ENCODE measurements at places on chromosomes 3 and 15.

DNA sequence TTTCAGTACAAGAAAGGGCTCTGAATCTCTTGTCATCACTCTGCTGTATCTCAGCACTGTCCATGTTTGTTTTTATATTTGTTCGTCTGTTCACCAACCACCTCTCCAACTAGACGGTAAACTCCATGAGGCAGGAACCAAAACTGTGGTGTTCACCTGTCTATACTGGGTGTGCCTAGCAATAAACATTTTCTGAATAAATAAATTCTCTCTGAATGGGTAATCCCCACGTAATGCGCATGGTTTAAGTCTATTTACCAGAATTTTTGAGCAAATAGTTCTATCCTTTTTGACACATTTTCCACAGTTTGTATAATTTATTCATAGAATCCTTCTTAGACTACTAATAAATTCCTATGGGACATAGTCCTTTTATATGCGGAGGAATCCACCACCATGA, 400.6 kb upstream of the CFAP20DC start:
- no peak for DNase-seq

DNA sequence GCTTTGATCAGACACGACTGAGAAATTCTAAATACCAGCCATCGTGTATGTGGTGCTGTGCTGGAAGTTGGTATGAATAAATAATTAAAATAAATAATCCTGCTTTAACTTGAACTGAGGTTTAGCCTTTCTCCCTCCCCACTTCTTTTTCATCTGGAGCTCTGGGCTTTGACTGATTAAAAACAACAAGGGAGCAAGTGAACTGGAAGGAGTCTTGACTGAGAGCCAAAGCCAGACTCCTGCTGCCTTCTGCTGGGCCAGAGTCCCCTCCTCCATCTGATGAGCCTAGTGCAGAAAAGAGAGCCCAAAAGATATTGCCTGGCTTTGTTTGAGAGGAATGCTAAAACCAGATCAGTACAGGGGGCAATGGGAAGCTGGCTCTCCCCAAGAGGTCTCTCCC, 96.0 kb downstream of the CCNL1 start:
- DNase-seq: no peak

- no peak for DNase-seq
These were observed 147.6 kb downstream of the LRRK1 start for GRCh38 chr15:101066501-101067408.

- no peak for DNase-seq
These were observed 1.2 kb upstream of the USF3 start for GRCh38 chr3:113697500-113698090.

DNA sequence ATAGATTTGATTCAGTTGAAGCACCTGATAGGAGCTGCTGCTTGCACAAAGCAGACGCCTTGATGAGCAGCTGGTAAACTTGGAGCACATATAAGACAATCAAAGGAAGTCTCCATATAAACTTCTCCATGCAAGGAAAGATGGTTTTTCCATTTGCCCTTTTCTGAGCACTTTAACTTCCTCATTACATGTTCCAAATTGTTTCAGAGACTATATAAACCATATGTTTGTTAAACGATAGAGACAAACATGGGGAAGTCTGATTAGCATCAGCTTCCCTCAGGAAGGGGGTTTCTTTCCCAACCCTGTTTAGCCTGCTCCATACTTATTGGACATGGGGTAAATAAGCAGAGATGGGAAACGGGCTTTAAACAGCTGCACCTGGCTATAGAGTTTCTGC, 88.0 kb downstream of the DHX36 start:
- DNase-seq: no peak

DNA sequence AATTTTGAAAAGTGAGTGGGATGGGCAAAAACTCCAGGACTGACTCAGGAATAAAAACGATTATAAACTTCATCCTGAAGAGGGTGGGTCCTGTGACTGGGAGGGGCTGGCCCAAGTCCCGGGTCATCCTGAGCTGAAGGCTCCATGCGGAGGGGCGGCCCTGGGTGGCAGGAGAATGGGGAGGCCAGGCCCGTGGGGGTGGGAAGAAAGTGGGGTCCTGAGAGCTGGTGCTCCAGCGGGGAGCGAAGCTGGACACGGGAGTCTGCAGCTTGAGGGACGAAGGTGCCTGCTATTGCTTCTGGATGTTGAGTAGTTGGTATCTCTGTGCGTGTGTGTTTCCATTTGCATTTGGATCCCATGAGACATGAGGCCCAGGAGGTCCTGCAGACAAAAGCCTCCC, 4.7 kb upstream of the OCA2 start:
- DNase-seq: no peak

DNA sequence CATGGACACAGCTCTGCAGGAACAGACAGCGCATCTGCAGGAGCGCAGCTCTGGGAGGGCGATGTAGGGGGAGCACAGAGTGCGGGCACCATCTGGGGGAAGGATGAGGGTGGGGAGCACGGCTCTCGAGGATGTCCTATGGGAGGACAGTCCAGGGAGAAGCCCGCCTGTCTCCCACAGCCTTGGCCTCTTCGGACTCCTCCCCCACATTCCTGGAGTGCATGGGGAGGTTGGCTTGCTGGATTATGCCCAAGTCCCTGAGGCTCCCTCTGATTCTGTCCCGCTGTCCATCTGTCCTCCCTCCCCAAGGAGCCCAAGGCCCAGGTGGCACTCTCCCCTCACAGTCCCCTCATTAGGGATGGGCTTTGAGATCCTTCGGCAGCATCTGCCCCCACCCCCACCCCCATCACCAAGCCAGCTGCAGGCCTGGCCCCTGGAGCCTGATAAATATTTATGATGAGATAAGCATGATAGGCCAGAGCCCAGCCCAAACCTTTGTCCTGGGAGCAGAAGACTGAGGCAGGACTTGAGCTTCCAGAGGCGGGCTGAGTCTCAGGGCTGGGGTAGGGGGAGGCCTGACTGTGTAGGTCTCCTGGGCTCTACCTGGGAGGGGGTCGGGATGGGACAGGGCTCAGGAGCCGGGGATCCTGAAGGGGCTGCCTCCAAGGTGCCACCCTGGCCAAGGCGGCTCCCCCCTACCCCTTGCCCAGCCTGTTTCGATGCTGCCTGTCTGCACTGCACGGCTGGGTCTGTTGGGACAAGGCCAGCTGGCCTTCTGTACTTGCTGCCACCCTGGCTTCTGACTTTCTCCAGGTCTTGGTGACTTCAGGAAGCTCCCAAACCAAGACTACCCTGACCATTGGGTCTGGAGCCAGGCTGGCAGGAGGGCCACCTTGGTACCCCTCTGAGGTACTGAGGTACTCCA, 28.6 kb upstream of the SEMA3F start:
- no peak for DNase-seq

GRCh38 chr3:140917772-140918171, 23.9 kb upstream of the SLC25A36 start:
- no peak for DNase-seq

DNA sequence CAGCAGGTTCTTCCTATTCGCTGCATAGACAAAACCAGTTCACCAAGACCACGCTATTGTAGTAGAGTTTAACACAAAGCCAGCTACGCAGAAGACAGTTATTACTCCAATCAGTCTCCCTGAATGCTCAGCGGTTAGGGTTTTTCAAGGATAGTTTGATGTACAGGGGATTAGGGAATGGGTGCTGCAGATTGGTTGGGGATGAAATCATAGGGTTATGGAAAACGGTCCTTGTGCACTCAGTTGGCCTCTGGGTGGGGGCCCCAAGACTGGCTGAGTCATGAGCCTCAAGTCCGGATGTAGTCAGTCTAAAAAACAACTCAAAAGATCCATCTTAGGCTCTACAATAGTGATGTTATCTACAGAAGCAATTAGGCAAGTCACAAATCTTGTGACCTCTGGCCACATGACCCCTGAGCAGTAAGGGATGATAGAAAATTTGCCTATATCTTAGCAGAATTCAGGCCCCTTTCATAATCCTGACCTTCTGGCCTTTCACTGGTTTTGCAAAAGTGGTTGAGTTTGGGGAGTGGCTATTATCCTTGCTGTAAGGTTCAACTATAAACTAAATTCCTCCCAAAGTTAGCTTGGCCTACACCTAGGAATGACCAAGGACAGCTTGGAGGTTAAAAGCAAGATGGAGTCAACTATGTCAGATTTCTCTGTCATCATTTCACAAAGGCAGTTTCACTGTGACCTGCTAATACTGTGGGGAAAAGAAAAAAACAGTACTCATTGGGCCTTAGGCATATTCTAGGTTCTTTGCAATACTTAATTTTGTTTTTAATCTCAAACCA, 57.7 kb downstream of the LIPC start:
- DNase-seq: no peak

- no peak for DNase-seq
These were observed 108.4 kb upstream of the DPH6 start for GRCh38 chr15:35654332-35654731.

GRCh38 chr3:11481556-11481955, 162.2 kb downstream of the VGLL4 start:
- no peak for DNase-seq

DNA sequence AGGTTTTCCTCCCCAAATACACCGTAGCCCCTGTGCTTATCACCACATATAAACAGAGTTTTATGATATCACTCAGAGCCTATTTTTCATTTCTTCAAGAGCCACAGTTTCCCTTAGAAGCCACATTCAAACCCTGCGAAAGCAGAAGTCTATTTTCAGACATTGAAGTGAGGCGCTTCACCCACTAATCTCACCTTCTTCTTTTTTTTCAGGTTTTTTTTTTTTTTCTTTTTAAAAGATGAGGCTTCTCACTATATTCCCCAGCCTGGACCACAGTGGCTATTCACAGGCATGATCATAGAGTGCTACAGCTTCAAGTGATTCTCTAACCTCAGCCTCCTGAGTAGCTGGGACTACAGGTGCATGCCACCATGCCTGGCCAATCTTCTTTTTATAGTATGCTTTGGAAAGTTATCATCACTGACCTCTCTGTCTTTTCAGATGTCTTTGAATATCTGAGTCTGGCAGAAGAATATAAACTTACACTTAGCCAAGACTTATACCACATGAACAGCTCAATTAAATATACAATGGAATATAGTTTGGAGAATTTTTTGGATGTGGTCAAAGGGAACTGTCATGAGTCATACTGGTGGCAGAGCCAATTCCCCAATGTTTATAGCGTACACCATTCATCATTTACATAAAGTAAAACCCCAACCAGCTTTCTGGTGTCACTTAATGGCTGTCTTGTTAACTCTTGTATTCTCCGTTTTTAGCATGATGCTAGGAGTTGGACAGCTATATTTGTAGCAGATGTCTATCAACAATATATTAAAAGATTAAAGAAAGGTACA, 59.7 kb upstream of the CCDC50 start:
- no peak for DNase-seq

DNA sequence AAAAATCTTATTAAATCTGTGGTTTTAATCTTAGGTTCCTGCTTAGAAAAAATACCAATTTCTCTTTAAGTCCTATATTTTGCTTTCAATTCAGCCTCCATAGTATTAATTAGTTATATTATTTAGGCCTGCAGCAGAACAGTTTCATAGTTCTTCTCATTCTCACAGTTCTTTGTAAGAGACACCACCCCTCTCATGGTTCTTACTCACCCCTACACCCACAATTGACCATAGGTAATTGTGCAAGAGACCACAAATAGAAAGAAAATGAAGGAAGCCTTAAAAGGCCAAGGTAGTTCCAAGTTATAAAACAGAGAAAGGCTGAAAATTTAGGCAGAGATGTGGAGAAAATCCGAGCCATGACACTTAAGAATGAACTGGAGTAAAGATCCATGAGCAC, 415.3 kb downstream of the TIGIT start:
- peak; percentile 6 for DNase-seq

- DNase-seq: no peak
These were observed 477.6 kb downstream of the RAP2B start for GRCh38 chr3:153639631-153640030.

- DNase-seq: no peak
These were observed 275.6 kb downstream of the RAP2B start for GRCh38 chr3:153437666-153438065.

DNA sequence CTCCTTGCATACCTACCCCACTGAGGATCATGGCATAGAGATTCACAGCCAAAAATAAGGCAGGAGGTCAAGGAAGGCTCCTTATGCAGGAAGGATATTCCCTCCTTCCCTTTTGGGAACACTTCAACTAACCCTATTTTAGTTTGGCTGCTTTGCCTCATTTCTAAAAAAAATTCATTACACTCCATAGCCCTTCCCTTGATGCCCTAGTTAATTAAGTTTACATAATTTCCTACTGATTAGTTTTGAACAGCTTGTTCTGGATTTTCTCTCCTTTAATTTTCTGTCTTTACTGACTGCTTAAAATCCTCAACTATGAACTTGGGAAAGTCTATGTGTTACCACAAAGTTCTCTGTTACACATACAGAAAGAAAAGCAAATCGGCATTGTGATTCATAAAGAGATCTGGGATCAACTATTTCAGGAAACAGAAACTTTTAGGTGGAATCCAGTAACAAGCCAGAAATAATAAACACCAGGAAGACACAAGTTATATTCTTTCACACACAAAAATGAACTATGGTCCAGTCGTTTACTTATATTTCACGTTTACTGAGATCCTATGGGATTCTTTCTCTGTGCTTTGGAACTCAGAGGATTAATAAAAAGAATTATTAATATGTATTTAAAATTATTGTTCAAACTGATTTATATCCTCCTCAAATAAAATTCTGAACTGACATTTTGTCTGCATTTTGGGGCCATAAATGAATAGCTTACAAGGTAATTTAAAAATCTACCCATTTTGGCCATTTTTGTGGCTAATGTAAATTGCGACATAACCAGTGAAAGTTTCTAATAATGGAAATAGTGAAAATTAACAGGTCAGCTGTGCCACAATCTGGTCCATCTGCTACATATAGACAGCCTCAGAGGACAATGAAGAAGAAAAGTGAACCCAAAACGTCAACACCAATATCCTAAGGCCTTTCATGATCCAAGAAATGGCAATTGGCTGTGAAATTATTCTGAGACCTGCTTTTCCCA, 113.8 kb downstream of the FRMD5 start:
- no peak for DNase-seq

GRCh38 chr3:177195242-177195991, 1.9 kb downstream of the TBL1XR1 start:
- DNase-seq: no peak

GRCh38 chr3:5384557-5385236, 197.2 kb downstream of the EDEM1 start:
- DNase-seq: no peak

DNA sequence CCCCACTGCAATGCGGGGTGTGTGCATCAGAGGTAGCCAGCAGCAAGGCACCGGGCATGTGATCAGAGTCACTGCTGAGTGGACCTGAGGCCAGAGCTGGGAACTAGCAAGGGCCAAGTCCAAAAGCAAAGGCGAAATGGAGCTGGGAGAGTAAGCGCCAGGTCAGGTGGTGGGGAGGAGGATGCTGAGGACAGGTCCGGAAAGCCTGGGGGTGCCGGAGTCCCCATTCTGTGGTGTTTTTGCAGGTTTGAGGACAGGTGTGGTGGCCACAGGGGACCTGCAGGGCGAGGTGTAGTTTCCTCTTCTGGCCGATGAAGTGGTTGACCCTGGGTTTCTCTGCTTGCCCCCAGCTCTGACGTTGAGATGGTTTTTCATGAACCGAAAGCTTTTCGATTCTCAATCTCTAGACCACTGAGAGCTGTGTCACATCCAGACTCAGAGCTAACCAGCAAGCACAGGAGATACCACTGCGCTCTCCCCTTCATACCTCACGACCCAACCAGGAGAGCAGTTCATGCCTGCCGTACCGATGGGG, 35.0 kb upstream of the HES1 start:
- no peak for DNase-seq

GRCh38 chr15:88814393-88814792, 11.2 kb downstream of the ACAN start:
- no peak for DNase-seq

Measured in brain microvascular endothelial cell (primary cell).